ENCODE measurements at places on chromosomes 7 and 10.

DNA sequence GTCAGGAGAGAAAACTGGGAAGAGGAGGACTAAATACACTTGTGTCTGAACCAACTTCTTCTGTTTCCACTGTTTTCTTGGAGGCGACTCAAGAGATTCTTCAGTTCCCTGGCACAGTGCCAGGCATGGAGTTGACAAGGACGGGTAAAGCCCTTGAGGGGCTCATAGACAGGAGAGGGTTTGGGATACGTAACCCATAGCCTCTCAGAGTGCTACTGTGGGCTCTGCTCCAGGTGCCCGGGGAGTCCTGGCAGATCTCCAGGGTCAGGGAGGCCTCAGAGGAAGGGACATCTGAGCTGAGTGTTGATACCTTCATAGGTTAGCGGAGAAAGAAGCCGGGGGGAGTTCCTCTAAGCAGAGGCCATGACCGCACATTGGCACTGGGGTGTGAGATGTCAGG is 42.0 kb downstream of the GALNT17 start:
- no peak for DNase-seq

DNA sequence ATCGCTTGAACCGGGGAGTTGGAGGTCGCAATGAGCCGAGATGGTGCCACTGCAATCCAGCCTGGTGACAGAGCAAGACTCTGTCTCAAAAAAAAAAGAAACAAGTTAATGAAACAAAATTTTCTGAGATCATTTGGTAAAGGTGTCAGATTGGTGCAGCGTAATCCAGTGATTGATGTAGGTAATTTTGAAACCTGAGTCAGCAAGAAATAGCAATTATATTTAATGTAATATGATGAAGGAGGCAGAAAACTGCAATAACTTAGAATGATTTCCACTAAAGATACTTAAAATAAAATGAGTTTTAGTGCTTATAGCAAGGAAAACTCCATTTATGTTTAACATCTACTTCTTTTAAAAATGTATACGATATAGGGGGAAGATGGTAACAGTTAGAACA is 1049.8 kb upstream of the C7orf33 start:
- DNase-seq = no peak

- no peak for DNase-seq
Measured at GRCh38 chr10:109474812-109475211, 448.5 kb downstream of the XPNPEP1 start.

- DNase-seq = no peak
Measured at GRCh38 chr10:31041011-31041410, 9.3 kb upstream of the ZNF438 start.

GRCh38 chr7:41420421-41420820 is 282.5 kb downstream of the INHBA start:
- DNase-seq = no peak

DNA sequence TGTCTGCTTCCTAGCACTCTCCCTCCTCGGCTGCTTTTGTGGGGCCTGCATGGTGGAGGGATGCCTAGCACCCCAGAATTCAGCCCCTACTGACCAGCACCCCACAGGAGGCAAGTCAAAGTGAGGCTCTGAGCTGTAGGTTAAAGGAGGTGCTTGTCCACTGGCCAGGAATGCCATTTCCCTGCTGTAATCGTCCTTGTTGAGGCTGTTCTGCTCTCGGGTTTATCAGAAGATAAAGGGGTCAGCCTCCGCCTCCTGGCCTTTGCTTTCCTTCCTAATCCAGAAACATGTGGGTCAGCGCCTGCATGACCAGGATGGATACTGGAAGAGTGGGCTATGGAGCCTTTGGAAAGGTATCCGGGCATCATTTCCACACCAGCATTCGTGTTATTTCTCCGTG is 98.9 kb downstream of the MKI67 start:
- no peak for DNase-seq

DNA sequence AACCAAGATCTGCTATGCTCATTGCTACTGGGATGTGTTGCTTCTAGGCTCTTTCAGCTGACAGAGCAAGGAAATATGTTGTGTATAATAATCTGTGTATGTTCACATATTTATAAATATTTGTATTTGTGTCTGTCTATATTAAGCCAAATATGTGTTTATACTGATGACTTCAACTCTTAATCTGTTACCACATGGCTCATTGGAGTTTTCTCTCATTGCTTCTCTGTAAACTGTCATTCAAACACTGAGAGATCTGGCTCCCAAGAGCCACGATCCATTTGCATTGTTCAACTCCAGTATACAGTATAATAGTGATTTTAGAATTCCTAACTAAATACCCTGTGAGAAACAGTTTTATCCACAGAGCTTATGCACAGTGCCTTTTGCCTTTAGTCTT is 35.3 kb downstream of the BICC1 start:
- no peak for DNase-seq

- no peak for DNase-seq
Measured at GRCh38 chr7:29987811-29988317, 1.7 kb downstream of the SCRN1 start.

- DNase-seq = no peak
Measured at GRCh38 chr10:61786728-61787127, 114.8 kb upstream of the ARID5B start.

- DNase-seq = no peak
Measured at GRCh38 chr7:98470485-98471240, 69.8 kb upstream of the BAIAP2L1 start.

DNA sequence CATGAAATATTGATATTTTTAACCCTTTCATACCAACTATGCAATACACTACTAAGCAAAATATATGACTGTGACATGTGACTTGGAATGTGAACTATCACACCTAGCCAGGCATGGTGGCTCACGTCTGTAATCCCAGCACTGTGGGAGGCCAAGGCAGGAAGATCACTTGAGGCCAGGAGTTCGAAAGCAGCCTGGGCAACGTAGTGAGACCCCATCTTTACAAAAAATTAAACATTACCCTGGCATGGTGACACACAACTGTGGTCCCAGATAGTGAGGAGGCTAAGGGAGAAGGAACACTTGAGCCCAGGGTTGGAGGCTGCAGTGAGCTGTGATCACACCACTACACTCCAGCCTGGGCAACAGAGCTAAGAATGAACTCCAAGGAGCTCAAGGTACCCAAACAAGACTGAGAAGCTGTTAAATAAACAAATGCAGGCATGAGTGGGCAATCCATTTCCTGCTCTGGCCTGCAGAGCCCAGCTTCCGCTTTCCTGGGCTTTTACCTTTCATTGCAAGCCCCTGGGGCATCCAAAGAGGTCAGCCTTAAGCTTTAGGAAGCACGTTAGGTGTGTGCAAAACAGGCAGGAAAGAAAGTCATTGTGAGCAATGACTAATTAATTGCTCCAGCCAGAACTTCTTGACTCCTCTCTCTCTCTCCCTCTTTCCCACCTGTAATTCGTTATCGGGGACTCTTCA is 162.1 kb upstream of the FOXK1 start:
- no peak for DNase-seq

GRCh38 chr7:91288208-91288824 is 24.1 kb downstream of the FZD1 start:
- no peak for DNase-seq

DNA sequence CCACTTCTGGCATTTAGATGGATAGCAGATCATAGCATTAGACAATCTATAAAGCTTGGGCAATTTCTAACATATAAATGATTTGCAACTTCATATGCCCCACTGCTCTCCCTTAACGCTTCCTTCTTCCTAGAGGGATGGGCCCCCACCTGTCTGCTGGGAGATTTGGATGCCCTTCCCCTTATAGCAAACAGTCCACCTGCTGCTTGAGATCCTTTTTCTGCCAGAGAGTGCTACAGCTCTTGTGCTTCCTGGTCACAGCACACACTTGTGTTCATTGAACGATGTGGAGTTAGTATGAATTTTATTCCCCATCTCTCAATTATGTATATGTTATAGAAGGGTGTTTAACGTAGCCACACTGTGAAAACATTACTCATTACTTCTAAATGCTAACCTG is 10.4 kb upstream of the PCGF5 start:
- DNase-seq = no peak

DNA sequence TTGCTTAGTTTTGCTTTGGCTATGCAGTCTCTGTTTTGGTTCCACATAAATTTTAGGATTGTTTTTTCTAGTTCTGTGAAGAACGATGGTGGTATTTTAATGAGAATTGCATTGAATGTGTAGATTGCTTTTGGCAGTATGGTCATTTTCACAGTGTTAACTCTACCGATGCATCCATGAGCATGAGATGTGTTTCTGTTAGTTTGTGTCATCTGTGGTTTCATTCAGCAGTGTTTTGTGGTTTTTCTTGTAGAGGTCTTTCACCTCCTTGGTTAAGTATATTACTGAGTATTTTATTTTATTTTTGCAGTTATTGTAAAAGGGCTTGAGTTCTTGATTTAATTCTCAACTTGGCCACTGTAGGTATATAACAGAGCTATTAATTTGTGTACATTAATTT is 78.2 kb upstream of the ZNF92 start:
- DNase-seq = no peak

- DNase-seq = no peak
Measured at GRCh38 chr7:92732316-92733036, 103.9 kb downstream of the CDK6 start.

DNA sequence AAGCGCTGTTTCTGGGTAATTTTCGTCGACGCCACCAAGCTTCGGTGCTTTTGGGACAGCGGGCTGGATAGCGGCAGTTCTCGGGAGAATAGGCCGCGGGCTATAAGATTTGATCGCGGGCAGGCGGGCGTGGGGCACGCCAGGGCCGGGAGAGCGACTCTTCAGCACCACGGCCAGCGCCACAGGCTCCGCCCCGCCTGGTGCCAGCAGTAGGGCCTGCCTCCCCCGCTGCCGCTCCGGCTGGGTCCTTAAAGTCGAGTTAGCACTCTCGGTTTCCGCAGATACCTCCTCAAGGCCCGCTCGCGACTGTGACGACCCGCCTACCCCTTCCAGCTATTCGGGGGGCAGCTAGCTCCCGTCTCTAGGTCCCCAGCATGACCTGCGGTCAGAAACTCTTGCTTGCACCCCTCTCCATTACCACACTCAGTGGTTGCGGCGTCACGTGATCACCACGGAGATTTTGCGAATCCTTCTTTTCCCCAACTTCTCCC is 9.4 kb downstream of the NXPH1 start:
- no peak for DNase-seq

GRCh38 chr10:18880530-18880929 is 168.1 kb upstream of the MALRD1 start:
- no peak for DNase-seq

GRCh38 chr7:132590162-132590561 is 13.9 kb upstream of the PLXNA4 start:
- no peak for DNase-seq

GRCh38 chr7:142813226-142813625 is 41.6 kb upstream of the EPHB6 start:
- DNase-seq = no peak

GRCh38 chr7:147510923-147511322 is 1079.6 kb upstream of the C7orf33 start:
- no peak for DNase-seq

GRCh38 chr7:137203351-137203750 is 140.2 kb downstream of the PTN start:
- no peak for DNase-seq

DNA sequence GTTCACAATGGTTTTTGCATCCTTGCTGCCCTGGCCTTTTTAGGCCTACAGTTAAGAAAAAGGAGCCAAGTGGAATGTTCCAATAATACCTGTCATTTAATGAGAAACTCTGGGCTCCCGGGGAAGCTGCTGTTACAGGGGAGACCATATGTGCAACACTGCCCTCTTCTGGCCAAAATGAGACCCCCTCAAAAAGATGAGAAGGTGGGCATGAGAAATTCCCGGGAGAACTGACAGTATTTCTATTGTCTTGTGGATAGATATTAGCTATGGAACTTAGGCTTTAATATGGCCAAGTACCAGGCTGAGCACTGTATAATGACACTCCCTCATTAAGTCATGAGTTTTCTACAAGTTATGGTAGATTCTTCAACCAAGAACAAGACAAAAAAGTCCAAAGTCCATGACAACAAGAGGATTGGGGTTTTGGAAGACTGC is 99.4 kb downstream of the CCDC3 start:
- DNase-seq = no peak

DNA sequence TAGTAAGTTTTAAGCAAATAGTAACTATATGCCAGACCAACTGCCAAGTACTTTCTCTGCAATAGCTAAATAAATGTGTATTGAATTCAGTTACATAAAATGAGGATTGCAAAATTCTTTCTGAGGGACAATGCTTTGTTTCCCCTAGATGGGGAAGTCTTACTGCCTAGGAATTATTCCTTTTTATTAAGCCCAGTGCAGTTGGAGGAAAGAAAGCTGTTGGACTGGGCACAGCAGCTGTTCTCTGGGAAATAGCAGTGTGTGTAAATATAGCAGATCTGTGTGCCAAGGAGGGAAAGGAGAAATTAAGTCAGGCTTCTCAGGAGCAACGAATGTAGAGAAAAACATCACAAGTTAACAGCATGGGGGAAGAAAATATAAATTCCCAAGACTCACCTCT is 77.1 kb downstream of the SEC23IP start:
- DNase-seq = no peak

DNA sequence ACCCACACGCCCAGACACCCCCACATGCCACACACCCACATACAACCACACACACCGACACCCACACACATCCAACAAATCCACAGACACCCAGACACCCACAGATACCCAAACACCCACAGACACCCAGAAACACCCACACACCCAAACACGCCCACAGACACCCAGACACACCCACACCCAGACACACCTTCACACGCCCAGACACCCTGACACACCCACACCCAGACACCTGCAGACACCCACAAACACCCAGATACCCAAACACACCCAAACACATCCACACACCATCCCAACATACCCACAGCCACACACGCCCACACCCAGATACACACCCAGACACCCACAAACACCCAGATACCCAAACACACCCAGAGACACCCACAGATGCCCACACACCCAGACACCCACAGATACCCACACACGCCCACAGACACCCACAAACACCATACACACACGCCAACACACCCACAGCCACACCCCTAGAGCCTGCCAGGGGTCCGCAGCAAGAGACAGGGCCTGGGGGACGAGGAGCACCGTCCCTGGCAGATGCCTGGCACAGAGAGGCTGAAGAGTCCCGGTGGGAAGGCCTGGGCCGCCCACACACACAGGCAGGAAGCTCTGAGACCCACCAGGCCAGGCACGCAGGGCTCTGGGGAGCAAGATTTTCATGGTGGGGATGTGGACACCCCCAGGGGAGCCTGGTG is 28.5 kb downstream of the CYP2W1 start:
- no peak for DNase-seq

DNA sequence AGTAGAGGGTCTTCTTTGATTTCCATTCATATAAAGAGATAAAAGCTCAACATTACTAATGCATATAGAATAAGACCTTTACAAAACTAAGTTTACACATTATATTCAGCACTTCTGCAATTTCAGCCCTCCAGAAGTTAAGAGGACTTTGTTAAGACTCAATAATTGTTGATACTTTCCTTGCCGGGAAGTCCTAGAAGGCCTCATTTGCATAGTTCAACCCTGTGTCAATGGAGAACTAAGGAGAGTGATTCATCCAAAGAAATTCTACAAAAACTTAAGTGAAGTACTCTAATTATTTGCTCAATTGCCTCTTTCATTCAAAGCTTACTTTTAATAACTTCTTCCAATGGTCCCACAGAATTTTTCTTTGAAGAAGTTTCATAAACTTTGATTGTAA is 1060.3 kb upstream of the CELF2 start:
- no peak for DNase-seq

Measured in suprapubic skin (tissue), 4 donors.